T-helper 1 cell treated with Interleukin-12 subunit alpha and Interleukin-12 subunit beta and Interleukin-4 antibody, amounts not matched to agents 30 ng/mL and 1 ng/mL, for 36 hours (primary cell): ENCODE measurements at places on chromosomes 4 and X. TPM values are rescaled to one million over a fixed set of nuclear protein-coding genes. Genes with fewer than 3 reads are reported as not detected.

The GABRB1 gene
- not detected in 2 replicates for total RNA-seq

The REELD1 gene
- 0.12 and 0.86 TPM in 2 replicates for total RNA-seq

The GLRA2 gene
- not detected in 2 replicates for total RNA-seq

The FGFR3 gene
- 0.39 and 1.2 TPM in 2 replicates for total RNA-seq

The FRG2 gene
- total RNA-seq, result not detected in 2 replicates

The UCHL1 gene
- 0.20 TPM in 1 of 2 replicates, not detected in the other for total RNA-seq

The ATP2B3 gene
- 0.07 and 0.12 TPM in 2 replicates for total RNA-seq

The TSPAN5 gene
- total RNA-seq, result 33.6 and 36.3 TPM in 2 replicates

The GPR173 gene
- not detected in 2 replicates for total RNA-seq

The GAGE12H gene
- not detected in 2 replicates for total RNA-seq

The CCNA2 gene
- 61.0 and 61.5 TPM in 2 replicates for total RNA-seq

The MED28 gene
- total RNA-seq, result 42.7 and 54.9 TPM in 2 replicates

The SMIM31 gene
- total RNA-seq, result not detected in 2 replicates

The CXCL9 gene
- 0.12 and 0.17 TPM in 2 replicates for total RNA-seq

The KLHL13 gene
- total RNA-seq, result 0.12 and 0.17 TPM in 2 replicates

The IL2 gene
- total RNA-seq, result 4.6 and 5.7 TPM in 2 replicates

The NAAA gene
- total RNA-seq, result 28.4 and 29.4 TPM in 2 replicates

The XK gene
- total RNA-seq, result 0.15 and 0.20 TPM in 2 replicates

The IGFBP7 gene
- total RNA-seq, result not detected in 2 replicates

The NR0B1 gene
- total RNA-seq, result not detected in 2 replicates

The CDS1 gene
- total RNA-seq, result 0.05 TPM in 2 replicates

The PDCL2 gene
- not detected in 2 replicates for total RNA-seq

The FHDC1 gene
- 0.15 and 0.22 TPM in 2 replicates for total RNA-seq

The XPNPEP2 gene
- total RNA-seq, result 0.61 and 0.88 TPM in 2 replicates

The DRP2 gene
- 0.69 and 0.95 TPM in 2 replicates for total RNA-seq

The IQCM gene
- not detected in 2 replicates for total RNA-seq
